ENCODE measurements at places on chromosomes 2 and 18.
A peak's percentile ranks its signal among the peaks of the same experiment; 100 is the strongest.

DNA sequence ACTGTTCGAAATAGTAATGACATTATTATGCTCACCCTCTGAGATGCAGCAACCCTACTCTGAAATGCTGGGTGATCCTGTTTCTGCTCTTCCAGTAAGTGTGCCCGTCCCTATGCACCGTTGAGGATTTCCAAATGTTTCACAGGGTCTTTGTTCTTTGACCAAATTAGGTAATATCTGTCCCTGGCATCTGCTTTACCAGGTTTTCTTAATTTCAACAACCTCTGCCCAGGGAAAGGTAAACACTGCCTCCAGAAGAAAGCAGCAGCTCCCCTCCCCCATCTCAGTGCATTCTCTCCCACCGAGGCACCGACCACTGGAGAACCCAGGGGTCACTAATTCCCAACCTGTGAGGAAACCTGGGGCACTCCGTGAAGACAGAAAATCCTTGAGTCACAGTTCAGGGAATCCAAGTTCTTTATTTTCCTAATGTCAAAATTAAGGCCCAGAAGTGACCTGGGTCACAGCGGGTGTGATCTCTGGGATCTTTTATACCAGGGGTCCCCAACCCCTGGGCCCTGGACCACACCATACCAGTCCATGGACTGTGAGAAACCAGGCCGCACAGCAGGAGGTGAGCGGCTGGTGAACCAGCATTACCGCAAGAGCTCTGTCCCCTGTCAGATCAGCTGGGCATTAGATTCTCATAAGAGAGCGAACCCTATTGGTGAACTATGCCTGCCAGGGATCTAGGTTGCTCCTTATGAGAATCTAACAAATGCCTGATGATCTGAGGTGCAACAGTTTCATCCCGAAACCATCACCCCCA lies 1.2 kb upstream of the GRB14 start:
- DNase-seq: no peak

- peak; percentile 54 for DNase-seq
Measured at GRCh38 chr2:239959059-239959971, 65.8 kb downstream of the NDUFA10 start.

GRCh38 chr2:238701341-238702206 lies 146.3 kb upstream of the TWIST2 start:
- no peak for DNase-seq

DNA sequence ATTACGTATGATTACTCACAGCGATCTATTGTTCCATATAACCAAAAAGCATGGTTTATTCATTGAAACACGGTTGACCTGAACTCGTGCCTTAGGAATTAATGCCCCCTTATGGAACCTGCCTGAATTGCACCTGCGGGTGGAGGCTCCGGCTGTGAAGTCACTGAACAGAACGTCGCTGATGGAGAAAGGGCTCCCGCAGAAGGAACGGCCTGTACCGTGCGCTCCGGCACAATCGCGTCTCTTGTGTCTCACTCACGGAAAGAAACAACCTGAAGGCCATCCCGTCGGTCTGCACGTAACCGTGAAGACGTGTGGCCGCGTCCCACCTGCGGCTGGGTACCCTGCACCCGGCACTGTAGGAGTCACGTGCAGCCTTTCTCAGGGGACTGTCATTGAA lies 133.1 kb downstream of the NFATC1 start:
- DNase-seq: peak; percentile 34

DNA sequence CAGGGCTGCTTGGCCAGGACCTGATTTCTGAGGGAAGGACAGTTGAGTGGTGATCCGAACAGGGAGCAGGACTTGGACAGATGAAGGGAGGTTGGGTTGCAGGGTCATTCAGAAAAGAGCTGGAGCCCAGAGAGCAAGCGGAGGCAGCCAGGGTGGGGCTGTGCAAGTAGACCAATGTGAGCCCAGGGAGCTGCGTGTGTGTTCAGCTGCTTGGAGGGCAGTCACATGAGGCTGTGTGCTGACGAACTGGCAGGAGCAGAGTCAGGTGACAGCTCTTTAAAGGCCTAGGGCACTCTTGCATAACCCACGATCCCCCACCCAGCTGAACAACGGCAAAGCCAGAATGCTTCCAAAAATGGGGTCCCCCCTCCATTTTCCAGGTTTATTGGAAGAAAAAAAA lies 4.6 kb upstream of the MLPH start:
- peak; percentile 31 for DNase-seq

DNA sequence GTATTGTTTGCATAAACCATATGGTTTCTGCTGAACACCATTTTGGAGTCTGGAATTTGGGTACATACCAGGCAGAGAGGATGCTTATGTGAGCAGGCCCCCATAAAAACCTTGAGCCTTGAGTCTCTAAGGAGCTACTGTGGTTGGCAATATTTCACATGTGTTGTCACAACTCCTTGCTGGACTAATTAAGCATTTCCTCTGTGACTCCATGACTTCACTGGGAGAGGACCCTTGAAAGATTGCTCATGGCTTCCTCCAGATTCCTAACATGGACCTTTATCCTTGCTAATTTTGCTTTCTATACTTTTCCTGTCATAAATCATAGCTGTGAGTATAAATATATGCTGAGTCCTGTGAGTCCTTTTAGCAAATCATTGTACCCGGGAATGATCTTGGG lies 7.6 kb upstream of the COQ10B start:
- DNase-seq: no peak

DNA sequence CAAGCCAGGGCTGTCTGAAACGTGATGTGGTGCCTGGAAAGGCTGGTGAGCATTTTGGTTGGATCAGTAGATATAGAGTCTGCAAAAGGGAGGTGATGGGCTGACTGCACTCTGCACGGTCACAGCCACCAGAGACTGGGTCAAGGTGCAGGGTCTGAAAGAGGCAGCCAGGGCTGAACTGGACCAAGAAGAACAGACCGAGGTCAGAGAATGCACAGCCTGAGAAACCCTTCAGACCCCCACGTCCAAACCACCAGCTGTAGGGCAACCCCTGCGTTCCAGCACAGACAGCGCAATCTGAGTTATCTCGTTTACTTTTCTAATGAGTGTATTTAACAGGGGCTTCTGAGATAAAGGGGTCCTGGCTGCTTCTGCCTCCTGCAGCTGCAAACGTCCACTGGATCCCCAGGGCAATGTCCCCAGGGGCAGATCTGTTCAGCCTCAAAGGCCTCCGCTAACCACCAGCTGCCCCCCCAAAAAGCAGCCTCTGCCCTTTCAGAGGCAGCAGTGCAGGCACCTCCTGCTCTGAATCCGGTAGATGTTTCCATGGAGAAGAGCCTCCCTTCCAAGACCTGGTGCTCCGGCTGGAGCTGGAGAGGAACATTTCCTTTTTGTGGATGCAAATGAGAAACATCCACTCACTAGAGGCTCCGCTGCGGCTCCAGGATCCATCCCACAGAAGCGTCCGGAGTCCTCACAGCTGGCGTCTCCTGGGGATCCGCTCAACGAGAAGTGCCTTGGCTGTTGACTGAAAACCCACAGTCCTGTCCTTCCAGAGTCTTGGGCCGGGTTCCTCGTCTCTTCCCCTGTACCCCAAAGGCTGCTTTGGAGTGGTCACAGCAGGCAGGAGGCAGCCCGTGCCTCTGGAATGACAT lies 970 bp upstream of the KCNG2 start:
- no peak for DNase-seq

DNA sequence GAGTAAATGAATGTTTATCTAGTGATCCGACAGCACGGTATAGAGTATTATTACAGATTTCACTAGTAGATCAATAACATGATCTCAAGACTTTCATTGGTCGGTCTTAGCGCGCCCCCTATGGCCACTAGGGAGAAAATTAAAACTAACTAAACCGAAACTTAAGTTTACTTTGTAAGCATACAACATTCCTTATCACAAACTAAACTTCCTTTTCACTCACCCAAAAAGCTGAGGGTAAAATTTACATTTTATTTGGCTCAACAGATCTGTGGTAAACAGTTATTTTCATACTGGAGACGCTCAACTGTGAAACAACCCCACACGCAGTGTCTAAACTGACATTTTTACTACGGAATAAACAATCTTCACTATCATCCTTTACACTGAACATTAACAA lies 215.6 kb upstream of the MAP2 start:
- DNase-seq: no peak

- no peak for DNase-seq
Measured at GRCh38 chr18:57029761-57030160, 117.1 kb upstream of the BOD1L2 start.

- DNase-seq: no peak
Measured at GRCh38 chr18:13246591-13246990, 28.0 kb downstream of the LDLRAD4 start.

- DNase-seq: no peak
Measured at GRCh38 chr2:233209117-233209532, 42.3 kb upstream of the ATG16L1 start.

GRCh38 chr2:169362894-169363559 lies 693 bp upstream of the LRP2 start:
- no peak for DNase-seq

DNA sequence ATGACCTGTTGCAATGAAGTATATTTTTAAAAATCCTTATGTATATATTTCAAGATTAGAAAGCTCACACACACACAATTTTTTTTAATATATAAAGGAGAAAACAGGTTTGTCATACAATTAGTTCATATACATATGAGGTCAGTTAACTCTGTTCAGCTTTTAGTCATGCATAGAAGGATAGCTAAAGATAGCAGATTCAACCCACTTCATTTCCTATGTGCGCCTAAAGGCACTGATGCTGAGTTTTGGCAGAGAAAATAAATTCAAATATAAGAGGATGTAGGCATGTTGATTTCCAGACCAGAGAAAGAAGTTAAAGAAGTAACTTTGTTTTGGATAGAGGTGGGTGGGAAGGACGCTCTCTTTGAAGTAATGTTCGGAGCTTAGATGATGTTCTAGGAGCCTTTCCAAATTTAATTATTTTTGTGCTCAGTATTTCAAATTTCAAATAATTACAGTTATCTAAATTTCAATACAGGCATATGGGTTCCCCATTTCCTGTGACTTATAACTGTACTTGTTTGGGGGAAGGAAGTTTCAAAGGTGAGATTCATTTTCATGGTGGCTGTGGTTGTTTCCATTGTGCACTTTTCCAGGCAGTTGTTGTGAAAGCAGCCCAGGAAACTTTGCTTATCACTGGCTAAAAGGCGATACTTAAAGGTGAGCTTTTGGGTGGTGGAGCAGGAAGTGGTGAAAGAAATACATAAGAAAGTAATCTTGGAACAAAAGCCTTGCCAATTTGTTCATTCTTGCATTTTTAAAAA lies 523.4 kb upstream of the FANCL start:
- no peak for DNase-seq

DNA sequence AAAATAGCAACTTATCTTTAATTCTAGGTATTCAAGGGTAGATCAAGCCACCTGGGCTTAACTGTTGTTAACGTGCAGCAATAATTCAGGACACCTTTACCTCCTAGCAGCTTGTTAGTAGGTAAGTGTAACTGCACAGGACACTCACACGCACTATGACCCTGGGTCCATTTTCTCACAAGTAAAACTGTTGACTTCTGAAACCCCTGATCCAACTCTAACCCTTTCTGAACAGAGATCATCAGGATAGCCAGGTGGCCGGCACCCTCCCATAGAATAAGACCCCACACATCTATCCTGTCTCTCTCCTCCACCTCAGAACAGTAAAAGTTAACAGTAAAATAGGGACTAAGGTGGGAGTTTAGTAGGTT lies 610 bp downstream of the SPC25 start:
- no peak for DNase-seq

DNA sequence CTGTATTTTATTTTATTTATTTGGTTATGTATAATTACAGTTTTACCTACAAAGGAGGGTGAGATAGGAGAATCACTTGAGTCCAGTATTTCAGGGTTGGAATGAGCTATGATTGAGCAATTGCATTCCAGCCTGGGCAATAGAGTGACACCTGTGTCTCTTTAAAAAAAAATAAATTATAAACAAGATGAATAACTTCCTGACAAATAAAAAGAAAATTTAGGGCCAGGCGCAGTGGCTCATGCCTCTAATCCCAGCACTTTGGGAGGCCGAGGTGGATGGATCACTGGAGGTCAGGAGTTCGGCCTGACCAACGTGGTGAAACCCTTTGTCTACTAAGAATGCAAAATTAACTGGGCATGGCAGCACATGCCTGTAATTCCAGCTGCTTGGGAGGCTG lies 17.3 kb downstream of the MTA3 start:
- DNase-seq: no peak

DNA sequence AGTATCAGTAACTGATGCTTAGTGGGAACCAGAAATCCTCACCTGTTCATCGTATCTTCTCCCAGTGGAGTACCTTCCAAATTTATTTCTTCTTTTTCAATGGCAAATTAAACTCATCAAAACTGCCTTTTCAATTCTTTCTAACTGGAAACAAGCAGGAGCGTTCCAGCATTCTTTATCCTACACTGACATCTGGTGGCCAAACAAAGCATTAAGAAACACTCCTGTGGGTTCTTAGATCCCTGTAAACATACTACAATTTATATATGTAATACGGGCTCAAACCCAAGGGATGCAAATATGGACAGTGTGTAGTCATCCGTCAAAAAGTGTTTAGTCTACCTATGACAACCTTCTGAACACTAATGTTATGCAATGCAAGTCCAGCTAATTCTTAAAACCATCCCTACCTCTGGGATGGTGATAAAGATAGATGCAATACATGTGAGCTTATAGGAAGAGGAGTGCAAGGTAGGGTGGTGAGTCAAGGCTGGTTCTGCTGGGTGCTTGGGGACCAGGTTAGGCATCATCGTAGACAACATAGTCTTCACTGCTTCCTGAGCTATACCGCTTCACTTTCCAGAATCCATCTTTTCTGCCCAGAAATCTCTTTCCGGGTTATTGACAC lies 375.0 kb downstream of the CTNNA2 start:
- no peak for DNase-seq

DNA sequence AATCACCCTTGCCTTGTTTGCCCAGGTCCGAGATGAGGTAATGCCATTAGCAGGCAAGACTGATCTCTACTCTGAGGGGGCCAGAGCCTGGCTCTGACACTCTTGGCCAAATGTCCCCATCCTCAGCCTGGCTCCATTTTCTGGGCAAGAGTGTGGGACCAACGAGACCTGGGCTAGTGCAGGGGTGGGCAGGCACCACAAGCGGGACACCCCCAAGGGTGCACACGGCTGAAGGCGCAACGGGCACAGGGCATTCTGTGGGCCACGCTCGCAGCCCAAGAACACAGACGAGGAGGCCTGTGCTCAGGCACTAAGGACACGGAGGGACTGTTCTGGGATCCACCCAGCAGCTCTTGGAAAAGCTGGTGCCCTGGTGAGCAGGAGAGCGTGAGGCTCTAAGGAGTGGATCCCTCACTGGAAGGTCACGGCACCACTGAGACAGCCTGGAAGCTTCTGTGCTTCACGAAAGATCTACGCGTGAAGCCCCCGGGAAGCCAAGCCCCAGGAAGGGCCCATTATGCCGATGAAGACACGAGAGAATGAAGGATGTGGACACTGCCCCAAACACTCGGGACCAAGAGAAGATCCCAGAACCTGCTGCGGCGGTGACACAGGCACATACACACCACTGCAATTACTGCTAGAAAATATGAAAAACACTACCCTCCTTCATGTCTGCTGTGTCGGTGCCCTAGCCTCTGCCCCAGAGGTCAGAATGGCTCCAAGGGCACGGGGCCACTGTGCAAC lies 138.2 kb downstream of the HDAC4 start:
- no peak for DNase-seq
